ENCODE measurements at places on chromosomes 3 and 15.
A peak's percentile ranks its signal among the peaks of the same experiment; 100 is the strongest.

- no peak for DNase-seq
These were observed 33.9 kb downstream of the DET1 start for GRCh38 chr15:88512601-88513000.

DNA sequence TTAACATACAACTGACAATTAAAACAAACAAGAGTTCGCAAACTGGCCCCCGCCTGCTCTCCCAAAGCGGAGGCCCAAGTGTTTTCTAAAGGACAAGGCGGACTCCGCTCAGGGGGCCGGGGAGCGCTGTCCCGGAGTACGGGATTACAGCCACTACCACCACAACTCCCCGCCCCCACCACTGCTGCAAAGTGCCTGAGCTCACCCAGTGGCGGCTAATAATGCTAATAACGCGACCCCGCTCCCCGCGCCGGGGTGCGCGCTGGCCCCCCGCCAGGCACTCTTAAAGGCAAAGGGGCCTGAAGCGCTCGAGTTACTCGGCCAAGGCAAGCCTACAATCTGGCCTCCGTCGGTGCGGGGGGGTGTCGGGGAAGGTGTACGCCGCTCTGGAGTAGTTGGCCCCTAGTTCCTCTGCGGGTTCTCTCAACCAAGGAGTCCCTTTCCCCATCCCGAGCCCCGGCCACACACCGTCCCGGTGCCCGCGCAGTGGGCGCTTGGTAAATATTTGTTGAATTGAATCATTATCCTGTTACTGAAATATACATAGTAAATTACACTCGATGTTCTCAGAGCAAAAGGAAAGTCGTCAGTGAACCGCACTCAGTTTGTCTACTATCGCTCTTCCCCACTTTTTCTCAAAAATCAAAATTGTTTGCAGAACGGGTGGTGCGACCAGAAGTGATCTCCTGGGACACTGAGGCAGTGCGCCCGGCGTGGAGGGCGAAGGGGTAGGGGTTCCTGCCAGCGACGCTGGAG is 827 bp downstream of the WNT5A start:
- peak; percentile 86 for DNase-seq

DNA sequence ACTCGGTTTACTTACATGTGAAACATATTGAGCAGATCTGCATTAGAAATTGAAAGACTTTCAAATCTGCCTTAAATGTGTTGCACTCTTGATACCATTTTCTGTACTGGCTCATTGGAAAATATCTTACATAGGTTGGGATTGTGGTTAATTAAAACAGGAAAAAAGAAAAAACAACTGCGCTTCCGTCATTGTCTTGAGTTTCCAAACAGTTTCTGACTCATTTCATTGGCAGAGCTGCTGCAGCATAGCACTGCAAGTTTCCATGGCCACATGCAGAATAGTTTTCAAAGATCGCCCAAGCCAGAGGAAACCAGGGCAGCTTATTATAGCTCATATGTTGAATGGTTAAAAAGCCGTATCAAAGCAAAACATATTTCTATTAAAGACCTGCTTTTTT is 446.6 kb upstream of the BCHE start:
- DNase-seq, result peak; percentile 11

- DNase-seq, result no peak
These were observed 304.8 kb upstream of the STAC start for GRCh38 chr3:36075491-36075890.

DNA sequence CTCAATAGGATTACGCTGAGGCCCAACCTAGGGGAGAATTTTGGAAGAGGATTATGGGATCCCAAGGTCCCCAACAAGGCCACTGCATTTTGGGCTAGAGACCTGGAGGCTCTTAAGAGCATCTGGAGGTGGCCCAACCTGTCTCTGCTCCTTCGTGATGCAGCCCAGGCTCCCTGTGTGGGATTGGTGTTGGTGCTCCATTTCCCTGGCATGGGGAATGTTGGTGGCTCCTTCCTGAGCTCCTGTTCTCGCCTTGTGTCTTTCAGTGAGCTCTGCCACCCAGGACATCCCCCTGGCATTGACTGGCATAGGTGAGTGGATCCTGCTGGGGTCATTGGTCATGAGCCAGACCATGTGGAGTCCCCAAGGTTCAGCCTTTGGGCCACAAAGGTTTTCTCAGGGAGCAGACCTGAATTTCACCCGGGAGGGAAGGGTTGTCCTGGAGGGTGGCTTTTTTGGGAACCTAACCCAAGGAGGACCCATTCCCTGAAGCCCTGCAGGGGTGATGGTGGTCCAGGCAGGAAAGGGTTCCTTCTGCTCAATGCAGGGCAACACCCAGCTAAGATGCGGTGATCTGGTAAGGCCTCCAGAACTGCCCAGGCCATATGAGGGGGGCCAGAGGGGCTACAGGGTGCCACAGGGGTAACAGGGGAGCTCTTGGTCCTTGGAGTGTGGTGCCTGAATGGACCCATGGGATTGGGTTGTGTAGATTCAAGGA is 202.5 kb downstream of the UBE3A start:
- no peak for DNase-seq

- peak; percentile 68 for DNase-seq
These were observed 11.0 kb downstream of the LYSMD2 start for GRCh38 chr15:51726302-51727073.

DNA sequence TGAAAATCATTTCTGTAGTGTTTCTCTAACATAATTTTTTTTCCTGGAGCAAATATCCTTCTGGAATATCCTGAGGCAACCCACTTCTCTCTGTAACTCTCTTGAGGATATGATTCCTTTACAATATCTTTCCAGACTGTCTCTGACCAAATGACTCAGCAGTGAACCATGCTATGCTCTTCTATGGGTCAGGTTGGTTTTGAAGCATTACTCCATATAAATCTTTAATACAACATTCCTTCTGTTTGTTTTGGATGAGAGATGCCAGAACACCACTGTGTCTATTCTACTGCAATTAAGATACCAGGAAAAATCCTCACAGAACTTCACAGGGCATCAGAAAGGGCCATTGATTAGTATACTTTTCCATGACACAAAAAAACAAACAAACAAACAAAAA is 626.4 kb upstream of the ZNF385D start:
- DNase-seq, result no peak

- peak; percentile 12 for DNase-seq
These were observed 1.4 kb downstream of the STRIT1 start for GRCh38 chr3:155292133-155292532.

DNA sequence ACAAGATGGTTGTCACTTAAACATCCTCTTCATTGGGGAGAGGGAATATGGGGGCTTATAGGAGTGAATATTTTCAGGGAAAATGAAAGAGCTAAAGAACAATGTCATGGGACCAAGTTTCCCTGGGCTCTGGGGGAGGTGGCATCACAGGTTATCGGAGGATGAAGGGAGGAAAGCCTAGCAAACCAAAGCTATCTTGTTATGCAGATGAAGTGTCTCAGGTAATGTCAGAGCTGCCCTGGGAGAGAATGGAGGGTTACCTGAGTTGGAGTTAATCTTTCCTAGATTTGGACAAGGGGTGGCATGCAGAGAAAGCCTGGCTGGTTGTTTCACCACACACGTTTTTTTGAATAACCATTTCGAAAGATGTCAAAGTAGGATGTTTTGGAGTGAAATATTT is 308.1 kb upstream of the ATP10A start:
- no peak for DNase-seq

GRCh38 chr15:69576035-69576526 is 123.5 kb downstream of the RPLP1 start:
- DNase-seq, result peak; percentile 70

- peak; percentile 87 for DNase-seq
These were observed 481.2 kb downstream of the FOXP1 start for GRCh38 chr3:71102111-71102983.

DNA sequence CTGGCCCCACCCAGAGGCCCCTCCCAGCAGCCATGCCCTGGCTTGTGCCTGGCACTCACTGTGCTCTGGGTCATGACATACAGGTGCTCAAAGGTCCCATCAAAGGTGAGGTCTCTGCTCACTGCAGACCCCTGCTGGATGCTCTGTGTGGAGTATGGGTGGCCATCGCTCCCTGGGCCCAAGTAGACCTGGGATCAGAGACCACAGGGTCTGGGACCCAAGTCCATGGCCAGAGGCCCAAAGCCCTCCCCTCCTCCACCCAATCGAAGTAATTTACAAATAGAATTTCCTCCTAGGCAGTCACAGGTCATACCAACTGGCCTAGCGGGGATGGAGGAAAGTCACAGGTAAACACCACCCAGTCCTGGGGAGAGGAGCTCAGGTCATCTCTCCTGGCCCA is 7.6 kb downstream of the PLXNB1 start:
- no peak for DNase-seq

- no peak for DNase-seq
These were observed 91.5 kb upstream of the RAP2B start for GRCh38 chr3:153070511-153070868.

GRCh38 chr3:115861166-115861733 is 237.9 kb downstream of the GAP43 start:
- DNase-seq, result no peak

- no peak for DNase-seq
These were observed 16.2 kb downstream of the LCMT2 start for GRCh38 chr15:43314171-43314570.

GRCh38 chr15:33292717-33293307 is 18.0 kb upstream of the RYR3 start:
- peak; percentile 87 for DNase-seq

- no peak for DNase-seq
These were observed 13.4 kb upstream of the BMF start for GRCh38 chr15:40121911-40122638.

- no peak for DNase-seq
These were observed 59.7 kb upstream of the CCDC50 start for GRCh38 chr3:191269289-191270085.

- no peak for DNase-seq
These were observed 256.1 kb upstream of the VEPH1 start for GRCh38 chr3:157759311-157759710.

- DNase-seq, result no peak
These were observed 65.7 kb downstream of the IL1RAP start for GRCh38 chr3:190579514-190580137.

DNA sequence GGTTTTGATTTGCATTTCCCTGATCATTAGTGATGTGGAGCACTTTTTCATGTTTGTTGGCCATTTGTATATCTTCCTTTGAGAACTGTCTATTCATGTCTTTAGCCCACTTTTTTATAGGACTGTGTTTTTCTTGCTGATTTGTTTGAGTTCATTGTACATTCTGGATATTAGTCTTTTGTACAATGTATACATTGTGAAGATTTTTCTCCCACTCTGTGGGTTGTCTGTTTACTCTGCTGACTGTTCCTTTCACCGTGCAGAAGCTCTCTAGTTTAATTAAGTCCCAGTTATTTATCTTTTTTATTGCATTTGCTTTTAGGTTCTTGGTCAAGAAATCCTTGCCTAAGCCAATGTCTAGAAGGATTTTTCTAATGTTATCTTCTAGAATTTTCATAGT is 91.1 kb upstream of the ATP11B start:
- DNase-seq, result no peak

GRCh38 chr3:132457286-132457685 is 40.0 kb downstream of the DNAJC13 start:
- no peak for DNase-seq

- DNase-seq, result no peak
These were observed 339.6 kb upstream of the TPRG1 start for GRCh38 chr3:188832146-188832545.

GRCh38 chr15:64133623-64134344 is 17.7 kb upstream of the SNX22 start:
- no peak for DNase-seq

- no peak for DNase-seq
These were observed 13.7 kb downstream of the C3orf62 start for GRCh38 chr3:49263159-49263889.

DNA sequence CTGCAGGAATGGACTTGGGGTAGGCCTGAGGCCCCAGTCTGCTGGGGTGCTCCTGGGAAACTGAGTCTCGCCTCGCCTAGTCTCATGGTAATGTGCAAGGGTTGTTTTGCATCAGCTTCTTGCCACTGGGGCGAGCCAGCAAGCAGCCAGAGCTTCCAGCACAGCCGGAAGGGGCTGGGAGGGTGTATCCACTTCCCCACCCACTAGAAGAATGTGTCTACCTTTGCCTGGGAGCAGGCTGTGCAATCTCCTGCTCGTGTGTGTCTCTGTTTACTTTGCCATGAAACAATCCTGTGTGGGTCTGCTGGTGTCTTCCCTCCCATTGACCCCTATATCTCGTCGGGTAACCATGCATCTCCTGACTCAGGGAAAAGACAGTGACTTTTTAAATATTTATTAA is 21.8 kb upstream of the ERICH6 start:
- no peak for DNase-seq

GRCh38 chr3:101120039-101120438 is 126.8 kb upstream of the ABI3BP start:
- DNase-seq, result no peak

DNA sequence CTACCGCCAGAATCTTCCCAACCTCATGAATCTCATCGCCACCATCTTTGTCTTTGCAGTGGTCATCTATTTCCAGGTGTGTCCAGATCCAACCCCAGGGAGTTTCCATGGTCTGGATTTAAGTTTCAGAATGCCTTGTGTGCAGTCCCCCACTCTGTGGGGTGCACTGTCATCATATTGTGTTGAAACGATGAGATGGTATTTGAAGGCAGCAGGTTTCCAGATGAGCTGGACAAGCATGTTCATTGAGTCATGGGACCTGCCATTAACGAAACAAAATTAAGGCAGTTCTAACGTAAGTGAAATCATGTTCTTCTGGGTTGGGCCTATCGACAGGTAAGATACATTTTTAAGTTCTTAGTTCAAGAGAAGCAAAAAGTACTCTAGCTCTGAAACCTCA is 12.7 kb downstream of the SEC61A1 start:
- DNase-seq, result no peak
